Fibroblast of lung (primary cell): ENCODE measurements at places on chromosomes 16 and 17. TPM values are rescaled to one million over a fixed set of nuclear protein-coding genes. Genes with fewer than 3 reads are reported as not detected.
A peak's percentile ranks its signal among the peaks of the same experiment; 100 is the strongest.

GRCh38 chr16:70590722-70591415 lies 55.5 kb upstream of the IL34 start:
- H3K27me3 ChIP-seq = no peaks in the 10 kb centered on the region
- no peak overlapping the region for H3K4me3 ChIP-seq
- DNase-seq = no peak
- H3K4me1 ChIP-seq = no peaks in the 10 kb centered on the region
- no peaks in the 10 kb centered on the region for H3K36me3 ChIP-seq

GRCh38 chr17:15431196-15431595 lies 36.2 kb downstream of the CDRT4 start:
- no peaks in the 10 kb centered on the region for H3K27me3 ChIP-seq
- no peak overlapping the region for H3K27ac ChIP-seq
- DNase-seq = no peak
- no peaks in the 10 kb centered on the region for H3K36me3 ChIP-seq
- H3K4me1 ChIP-seq = peaks cover 15% of the 10 kb centered on the region

GRCh38 chr16:19808061-19808641 lies 76.5 kb downstream of the GPRC5B start:
- no peak overlapping the region for H3K4me3 ChIP-seq
- no peak for DNase-seq
- H3K4me1 ChIP-seq = peaks cover 2% of the 10 kb centered on the region
- H3K36me3 ChIP-seq = no peaks in the 10 kb centered on the region
- no peaks in the 10 kb centered on the region for H3K27me3 ChIP-seq

DNA sequence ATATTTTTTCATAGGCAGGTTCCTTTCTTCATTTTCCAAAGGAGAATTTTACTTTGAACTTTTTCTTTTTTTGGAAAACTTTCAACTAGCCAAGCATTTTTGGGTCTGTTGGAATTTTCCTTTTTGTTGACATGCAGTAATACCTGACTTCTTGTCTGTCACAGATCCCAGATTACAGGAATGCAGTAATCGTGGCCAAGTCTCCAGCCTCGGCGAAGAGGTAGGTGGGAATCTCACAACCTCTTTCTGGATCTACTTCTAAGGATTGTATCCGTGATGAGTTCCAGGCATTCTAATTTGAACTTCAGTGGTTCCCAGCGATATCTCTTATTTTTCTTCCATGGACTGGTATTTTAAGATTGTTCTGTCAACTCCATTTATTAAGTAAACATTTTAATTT lies 31.7 kb downstream of the PRPSAP2 start:
- no peaks in the 10 kb centered on the region for H3K4me1 ChIP-seq
- no peaks in the 10 kb centered on the region for H3K27me3 ChIP-seq
- H3K36me3 ChIP-seq = no peaks in the 10 kb centered on the region
- H3K27ac ChIP-seq = no peak overlapping the region
- DNase-seq = peak; percentile 35
- H3K4me3 ChIP-seq = no peak overlapping the region

DNA sequence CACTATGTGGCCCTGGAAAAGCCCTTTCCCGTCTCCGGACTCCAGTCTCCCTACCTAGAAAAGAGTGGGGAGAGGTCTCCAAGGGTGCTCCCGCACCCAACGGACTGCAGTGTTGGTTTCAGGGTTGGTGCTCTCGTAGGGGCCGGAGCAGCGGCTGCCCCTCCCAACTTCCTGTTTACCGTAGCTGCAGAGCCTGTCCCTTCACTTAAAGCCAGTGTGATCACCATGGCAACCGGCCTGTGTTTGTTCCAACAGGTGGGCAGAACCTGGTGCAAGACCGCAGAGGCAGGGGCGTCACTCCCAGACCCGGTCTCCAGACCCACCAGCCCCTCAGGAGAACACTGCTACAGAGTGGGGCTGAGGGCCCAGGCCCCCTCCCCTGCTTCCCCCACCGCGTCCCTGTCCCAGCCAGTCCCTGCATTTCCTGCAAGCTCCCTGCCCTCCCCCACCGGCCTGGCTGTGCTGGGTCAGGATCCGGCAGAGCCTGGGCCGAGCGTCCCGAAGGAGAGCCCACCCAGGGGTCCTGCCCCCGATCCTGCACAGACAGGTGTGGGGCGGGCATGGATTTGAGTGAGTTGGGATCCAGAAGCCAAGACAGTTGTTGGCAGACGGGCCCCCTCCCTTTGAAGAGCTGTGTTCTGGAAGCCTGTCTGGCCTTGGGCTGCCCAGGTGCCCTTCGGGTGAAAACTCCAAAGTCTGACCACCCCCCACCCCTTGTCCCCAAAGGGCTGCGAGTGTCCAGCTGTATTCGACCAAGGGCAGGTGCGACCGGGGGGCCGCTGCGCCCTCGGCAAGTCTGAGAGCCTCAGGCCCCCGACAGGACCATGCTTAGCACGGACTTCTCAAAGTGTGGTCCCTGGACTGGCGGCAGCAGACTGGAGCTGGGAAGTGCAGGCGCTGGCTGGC lies 1.5 kb upstream of the BAIAP3 start:
- no peak overlapping the region for H3K4me3 ChIP-seq
- peaks cover 7% of the 10 kb centered on the region for H3K4me1 ChIP-seq
- H3K36me3 ChIP-seq = no peaks in the 10 kb centered on the region
- H3K27ac ChIP-seq = no peak overlapping the region
- DNase-seq = peak; percentile 32

DNA sequence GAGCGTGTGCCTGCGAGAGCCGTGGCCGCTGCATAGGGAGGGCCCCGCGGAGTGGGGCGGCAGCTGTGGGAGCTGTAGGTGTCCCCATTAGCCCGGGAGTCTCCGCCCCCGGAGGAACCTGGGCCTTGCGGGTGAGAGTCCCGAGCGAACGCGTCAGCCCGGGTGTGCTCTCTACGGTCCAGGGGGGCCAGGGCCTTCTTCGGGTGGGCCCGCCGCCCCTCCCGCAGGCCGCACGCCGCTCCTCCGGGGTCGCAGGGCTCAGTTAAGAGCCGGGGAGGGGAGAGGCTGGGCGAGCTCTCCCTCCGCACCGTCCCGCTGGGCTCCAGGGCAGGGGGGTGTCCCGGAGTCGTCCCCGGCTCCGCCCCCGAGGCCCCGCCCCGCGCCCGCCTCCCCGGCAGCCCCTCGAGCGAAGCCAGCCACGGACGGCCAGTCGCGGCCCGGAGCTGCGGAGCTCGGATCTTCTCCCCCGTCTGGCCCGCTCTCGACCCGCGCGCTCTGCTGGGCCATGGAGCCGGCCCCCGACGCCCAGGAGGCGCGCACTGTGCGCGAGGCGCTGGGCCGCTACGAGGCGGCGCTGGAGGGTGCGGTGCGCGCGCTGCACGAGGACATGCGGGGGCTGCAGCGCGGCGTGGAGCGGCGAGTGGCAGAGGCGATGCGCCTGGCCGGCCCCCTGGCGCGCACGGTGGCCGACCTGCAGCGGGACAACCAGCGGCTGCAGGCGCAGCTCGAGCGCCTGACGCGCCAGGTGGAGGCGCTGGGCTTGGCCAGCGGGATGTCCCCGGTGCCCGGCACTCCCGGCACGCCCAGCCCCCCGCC lies at the start of gene SMTNL2:
Gene SMTNL2 (plus strand): TSS at position 429 of the 816 bp plus-strand sequence. CDS start 77 bp downstream, at position 506.
- peaks cover 28% of the 10 kb centered on the region for H3K27me3 ChIP-seq
- H3K4me3 ChIP-seq = no peak within 1 kb of the TSS
- no peaks in the 10 kb centered on the region for H3K36me3 ChIP-seq
- H3K4me1 ChIP-seq = no peaks in the 10 kb centered on the region
- H3K27ac ChIP-seq = no peak within 1 kb of the TSS

DNA sequence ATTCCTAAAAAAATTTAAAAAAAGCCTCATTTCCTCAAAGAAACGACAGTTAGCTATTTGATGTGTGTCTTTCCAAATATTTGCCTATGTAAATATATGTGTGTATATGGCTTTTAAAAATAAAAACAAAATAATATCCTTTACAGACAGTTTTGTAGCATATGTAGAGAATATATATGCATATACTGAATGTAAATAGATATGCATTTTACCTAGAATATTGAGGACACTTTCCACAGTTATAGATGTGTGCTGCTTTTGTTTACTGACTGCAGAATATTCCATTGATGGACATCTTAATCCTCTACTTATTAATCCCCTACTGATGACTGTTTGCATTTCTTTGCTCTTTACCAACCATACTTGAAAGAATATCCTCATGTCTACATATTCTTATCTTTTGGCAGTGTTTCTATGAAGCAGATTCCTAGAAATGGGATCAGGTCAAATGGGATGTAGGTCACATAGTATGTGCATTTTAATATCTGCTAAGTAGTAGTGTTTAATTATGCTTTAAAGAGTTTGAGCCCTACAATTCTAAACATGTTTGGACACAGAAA lies 3.3 kb downstream of the CCL3L1 start:
- no peak for DNase-seq
- no peak overlapping the region for H3K27ac ChIP-seq
- no peak overlapping the region for H3K4me3 ChIP-seq
- no peaks in the 10 kb centered on the region for H3K27me3 ChIP-seq

- peak; percentile 86 for DNase-seq
- no peaks in the 10 kb centered on the region for H3K27me3 ChIP-seq
- H3K27ac ChIP-seq = no peak overlapping the region
Observed at GRCh38 chr17:75693500-75694481, 26.7 kb downstream of the SAP30BP start.

GRCh38 chr17:14297161-14297851 lies 3.6 kb upstream of the HS3ST3B1 start:
- H3K27me3 ChIP-seq = no peaks in the 10 kb centered on the region
- H3K4me3 ChIP-seq = peak overlapping the region; percentile 44
- peaks cover 5% of the 10 kb centered on the region for H3K4me1 ChIP-seq
- no peaks in the 10 kb centered on the region for H3K36me3 ChIP-seq

Gene NPEPPS
- total RNA-seq = 126 and 144 TPM in 2 replicates

DNA sequence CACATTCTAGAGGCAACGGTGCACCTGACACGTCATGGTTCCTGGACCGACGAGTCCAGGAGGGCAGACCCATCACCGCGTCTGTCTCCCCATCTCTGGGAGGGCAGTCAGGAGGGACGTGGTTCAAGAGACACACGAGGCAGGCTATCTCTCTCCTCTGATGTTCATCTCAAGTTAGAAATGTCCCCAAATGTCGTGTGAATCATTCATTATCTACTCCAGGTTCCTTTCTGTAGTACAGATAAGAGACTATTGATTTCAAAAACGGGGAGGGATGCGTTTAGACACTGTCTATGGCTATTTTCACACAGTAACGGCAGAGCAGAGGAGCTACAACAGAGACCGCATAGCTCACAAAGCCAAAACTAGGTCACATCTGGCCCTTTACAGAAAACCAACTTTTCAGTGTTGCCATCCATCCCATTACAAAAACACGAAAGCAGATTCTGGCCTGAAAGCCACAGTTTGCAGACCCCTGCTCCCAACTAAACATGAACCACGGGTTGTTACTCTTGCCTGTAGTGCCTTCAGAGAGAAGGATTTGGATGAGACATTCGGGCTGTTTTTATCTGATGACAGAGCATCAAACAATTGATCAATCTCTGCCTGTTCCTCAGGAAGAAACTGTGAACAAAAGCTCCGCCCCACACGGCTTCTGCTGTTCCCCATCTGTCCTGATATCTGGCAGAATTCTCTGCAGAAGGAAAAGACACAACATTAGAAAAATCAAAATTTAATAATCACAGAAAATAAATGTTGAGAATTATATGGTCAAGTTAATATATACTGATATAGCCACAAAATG lies 6.8 kb downstream of the MEAK7 start:
- H3K4me1 ChIP-seq = peaks cover 6% of the 10 kb centered on the region
- no peak overlapping the region for H3K27ac ChIP-seq
- H3K4me3 ChIP-seq = no peak overlapping the region
- no peak for DNase-seq
- H3K27me3 ChIP-seq = no peaks in the 10 kb centered on the region

DNA sequence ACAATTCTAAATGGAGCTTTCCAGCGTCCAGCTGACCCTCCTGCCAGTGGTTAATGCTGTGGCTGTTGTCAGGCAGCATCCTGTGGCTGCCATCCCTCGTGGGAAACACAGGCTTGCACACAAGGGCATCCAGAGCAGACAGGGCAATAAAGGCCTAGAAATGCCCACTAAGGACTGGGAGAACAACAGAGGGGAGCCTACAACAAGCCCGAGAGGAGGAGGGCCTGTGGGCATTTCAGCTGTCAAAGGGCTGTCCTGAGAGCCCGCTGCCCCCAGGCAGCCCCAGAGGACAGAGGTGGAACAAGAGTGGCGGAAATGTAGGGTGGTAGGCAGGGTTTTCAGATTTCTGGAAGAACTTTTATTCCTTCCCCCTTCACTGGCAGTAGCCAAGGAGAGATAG lies 81.1 kb downstream of the TNRC6C start:
- H3K27ac ChIP-seq = no peak overlapping the region
- H3K4me1 ChIP-seq = no peaks in the 10 kb centered on the region
- H3K27me3 ChIP-seq = no peaks in the 10 kb centered on the region
- no peak overlapping the region for H3K4me3 ChIP-seq
- DNase-seq = no peak

DNA sequence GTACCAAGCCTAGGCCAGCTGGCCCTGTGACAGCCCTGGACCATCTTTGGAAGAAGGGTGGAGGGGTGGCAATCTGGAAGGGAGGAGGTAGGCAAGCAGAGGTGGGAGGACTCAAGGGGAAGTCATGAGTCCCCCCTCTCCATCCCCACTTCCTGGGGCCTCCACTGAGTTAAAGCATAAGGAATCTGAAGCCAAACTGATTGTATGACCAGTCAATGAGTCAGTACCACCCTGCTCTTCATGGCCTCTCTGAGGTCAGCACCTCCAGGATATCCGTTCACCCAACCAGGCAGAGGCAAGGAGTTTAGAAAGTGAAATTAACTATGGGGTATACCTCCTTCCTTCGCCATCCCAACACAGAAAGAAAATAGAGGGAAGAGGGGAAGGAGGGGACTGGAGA lies 272.7 kb downstream of the SOX9 start:
- no peak overlapping the region for H3K4me3 ChIP-seq
- peak overlapping the region; percentile 89 for H3K27ac ChIP-seq
- H3K4me1 ChIP-seq = peaks cover 43% of the 10 kb centered on the region
- DNase-seq = peak; percentile 79
- no peaks in the 10 kb centered on the region for H3K36me3 ChIP-seq

Gene CSF3
- not detected in 2 replicates for total RNA-seq

DNA sequence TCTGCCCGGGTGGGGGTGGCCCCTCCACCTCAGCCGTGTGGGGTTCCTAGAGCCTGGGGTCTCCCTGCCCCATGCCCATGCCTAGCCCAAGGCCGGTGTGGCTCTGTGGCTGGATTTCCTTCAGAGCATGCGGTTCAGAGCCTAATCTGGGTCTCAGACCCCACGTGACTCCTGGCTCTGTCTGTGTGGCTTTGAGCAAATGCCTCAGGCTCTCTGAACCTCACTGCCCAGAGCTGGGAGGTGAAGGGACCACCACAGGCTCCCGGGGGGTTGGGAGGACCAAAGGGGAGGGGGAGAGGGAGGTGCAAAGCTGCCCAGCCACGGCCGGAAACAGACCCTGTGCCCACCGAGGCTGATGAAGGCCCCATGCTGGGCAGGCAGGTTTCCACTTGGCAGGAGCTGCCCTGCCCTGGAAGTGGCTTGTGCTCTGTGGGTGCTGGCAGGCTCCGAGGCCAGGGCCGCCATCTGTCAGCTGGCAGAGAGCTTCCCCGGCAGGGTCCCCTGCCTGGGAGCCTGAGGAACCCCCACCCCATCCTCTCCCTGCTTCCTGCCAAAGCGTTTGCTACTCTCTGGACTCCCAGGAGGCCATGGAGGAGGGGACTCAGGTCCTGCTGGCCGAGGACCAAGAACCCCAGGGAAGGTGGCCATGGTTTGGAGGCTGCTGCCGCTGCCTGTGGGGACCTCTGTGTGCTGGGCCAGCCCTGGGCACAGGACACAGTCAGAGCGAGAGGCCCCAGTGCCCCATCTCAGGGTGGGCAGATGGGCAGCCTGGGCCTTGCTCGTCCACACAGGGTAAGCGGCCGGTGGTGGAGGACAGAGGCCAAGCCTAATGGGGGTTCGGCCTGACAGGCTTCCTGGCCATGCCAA lies 4.0 kb downstream of the CDH15 start:
- H3K27me3 ChIP-seq = no peaks in the 10 kb centered on the region
- H3K4me1 ChIP-seq = peaks cover 2% of the 10 kb centered on the region
- DNase-seq = no peak
- no peaks in the 10 kb centered on the region for H3K36me3 ChIP-seq
